ENCODE measurements at places on chromosomes 12 and 14.

- no peak for DNase-seq
Measured at GRCh38 chr12:79119796-79120195, 255.2 kb downstream of the SYT1 start.

DNA sequence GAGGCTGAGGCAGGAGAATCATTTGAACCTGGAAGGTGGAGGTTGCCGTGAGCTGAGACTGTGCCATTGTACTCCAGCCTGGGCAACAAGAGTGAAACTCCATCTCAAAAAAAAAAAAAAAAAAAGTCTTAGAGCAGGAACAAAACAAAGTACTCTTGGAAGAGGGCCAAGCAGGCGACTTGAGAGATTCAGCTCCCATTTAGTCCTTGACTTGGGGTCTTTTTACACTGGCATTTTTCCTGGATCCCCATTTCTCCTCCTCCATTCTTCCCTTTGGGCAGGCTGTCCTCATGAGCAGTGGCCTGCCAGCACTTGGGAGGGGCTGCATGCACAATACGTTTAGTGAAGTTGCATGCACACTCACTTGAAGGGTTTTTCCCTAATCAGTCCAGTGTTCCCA is 72.9 kb downstream of the C14orf132 start:
- DNase-seq, result no peak

GRCh38 chr14:91901449-91902226 is 34.3 kb upstream of the TC2N start:
- no peak for DNase-seq

DNA sequence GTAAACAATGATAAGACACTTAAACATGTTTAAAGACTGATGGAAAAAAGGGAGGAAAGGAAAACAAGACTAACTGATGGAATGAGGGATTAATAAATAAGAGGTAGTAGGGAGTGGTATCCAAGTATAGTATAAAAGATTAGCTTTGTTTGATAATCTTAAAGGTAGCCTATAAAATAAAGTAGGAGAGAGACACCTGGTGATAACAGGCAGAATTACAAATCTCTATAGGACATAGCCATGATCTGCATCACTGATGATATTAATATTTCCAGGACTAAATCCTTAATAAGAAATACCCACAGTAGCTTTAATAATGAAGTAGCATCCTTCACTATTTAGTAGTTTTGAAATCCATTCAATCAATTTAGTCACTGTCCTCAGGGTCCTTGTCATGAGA is 30.4 kb downstream of the DLGAP5 start:
- no peak for DNase-seq

DNA sequence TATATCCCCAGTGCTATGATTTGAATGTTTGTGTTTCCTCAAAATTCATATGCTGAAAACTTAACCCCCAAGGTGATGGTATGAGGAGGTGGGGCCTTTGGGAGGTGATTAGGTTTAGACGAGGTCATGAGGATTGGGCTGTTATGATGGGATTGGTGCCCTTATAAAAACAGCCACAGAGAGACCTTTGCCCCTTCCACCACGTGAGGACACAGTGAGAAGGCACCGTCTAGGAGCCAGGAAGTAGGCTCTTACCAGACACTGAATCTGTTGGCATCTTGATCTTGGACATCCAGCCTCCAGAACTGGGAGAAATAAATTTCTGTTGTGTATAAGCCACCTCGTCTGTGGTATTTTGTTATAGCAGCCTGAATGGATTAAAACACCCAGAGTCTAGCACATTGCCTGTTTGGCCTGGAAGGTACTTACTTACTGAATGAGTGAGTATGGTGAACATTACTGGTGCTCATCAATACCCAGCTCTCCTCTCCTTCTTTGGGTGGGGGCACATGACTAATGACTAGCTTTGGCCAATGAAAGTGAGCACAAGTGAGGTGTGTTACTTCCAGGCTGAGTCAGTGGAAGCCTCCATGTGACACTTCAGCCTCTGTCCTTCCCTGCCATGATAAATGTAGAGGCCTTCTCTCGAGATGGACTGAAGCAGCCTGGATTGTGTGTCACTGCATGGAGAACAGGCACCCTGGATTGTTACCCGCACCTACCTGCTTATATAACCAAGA is 72.4 kb upstream of the CHST11 start:
- no peak for DNase-seq

GRCh38 chr12:109521831-109522230 is 44.4 kb downstream of the UBE3B start:
- DNase-seq, result no peak

DNA sequence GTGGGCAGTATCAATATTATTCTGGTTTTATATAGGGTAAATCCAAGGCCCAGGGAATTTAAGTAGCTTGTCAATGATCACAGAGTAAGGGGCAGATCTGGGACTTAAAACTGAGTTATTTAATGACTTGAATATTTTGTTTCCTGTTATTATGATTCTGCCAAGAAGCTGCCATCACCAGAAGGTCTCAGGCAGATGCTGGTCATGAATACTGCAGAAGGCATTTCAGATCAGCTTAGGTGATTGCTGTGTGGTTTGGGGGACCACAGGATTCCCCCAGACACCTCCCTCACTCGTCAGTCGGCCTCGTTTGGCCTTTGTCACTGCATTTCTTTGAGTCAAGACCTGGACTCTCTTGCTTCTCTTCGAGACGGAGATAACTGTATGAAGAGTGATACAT is 47.7 kb upstream of the EVL start:
- DNase-seq, result no peak

DNA sequence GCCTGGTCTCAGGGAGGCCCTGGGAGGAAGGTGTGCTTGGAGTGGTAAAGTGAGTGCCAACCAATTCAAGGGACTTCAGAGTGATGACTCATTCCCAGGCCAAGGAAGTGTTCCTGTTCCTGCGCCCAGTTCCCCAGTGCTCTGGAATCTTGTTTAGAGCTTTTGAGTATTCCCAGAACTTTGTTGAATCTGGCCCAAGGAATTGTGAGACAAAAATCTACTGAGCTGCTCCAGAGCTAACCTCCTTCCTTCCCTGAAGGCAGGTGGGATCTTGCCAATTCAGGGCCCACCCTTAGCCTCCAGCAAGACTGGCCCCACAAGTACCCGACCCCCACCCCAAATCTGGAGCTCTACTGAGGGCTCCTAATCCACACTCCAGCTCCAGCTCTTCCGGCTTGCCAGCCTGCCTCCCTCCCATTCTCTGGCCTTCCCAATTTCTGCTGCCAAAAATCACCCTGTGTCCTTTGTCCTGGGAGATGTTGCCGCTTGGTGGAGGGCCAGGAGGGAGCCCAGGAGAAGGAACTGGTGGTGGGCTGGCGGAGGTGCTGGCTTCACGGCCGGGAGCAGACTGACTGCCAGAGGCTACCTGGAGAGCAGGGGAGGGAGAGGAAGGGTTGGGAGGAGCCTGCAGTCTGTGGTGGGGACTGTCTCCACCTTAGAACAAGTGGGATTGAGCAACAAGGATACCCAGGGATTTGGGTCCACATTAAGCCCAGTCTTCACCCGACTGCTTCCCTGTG is 2.0 kb upstream of the ATN1 start:
- DNase-seq, result no peak

DNA sequence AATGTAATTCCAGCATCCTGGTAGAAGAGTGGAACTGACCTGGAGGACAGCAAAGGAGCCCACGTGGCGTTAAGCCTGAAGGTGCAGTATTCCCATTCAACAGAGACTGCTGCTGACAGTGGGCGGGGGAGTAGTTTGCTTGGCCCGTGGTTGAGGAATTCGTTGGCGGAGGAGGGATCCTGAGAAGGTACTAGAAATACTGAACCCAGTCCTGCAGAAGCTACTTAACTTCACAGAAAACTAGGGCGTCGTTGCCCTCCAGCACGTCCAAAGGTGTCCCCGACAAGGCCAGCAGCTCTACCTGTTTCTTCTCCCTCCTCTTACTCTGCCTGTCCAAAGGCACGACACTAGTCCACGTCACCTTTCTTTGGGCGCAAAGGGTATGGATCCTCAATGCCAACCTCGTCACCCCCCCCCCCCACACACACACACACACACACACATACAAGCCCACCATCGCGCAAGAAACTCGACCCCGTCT is 303 bp downstream of the PUS7L start:
- DNase-seq, result no peak

DNA sequence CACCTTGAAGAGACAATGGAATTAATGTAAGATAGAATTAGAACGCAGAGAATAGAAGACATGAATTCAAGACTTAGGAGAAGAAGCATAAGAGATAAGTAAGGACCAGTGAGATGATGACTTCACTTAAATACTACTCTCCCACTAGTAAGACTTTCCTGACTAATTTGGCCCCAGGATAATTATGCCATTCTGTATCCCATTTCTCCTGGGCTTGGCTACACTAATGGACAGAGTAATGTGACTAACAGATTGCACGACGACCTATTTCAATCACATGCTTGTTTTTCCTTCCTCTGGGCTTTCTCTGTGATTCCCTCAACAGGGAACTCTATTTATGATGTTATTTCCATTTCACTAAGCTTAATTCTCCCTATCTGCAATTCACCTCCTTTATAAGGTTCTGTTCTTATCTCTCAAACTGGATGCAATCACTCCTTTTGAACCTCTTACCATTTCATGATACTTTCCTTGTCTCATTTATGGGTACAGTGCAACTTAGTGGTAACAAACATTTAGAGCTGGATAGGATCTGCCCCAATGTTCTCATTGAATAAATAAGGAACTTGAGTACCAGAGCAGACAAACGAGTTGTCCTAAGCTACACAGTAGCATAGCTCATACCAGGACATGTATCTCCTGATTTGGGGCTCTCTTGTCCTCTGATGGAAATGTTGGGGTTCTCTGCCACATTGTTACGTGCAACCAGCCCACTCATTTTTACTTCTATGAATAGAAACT is 102.7 kb downstream of the BTG1 start:
- no peak for DNase-seq

DNA sequence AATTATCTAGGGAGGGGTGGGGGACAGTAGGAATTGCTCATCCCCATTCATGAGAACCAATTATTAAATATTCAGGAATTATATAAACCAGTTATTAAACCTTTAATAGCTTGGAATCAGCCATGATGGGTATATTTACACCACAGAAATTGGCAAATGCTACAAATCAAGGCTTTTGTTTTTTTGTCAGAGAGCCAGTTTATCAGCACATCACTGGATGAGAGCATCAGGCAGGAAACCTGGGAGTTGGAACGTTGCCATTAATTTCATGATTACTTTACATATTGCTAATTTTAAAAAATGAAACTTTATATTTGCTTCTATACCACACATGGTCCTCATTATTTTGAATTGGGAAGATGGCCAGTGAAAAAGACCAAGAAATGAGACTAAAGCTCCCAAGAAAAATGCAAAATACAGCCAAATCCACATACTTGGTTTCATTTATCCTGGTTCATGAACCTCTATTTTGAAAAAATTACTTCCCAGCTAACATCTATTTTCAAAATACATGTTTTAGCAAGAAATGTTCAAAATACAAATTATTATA is 48.4 kb downstream of the ATL1 start:
- DNase-seq, result no peak

- no peak for DNase-seq
Measured at GRCh38 chr12:79444089-79444488, 246.7 kb downstream of the PAWR start.

DNA sequence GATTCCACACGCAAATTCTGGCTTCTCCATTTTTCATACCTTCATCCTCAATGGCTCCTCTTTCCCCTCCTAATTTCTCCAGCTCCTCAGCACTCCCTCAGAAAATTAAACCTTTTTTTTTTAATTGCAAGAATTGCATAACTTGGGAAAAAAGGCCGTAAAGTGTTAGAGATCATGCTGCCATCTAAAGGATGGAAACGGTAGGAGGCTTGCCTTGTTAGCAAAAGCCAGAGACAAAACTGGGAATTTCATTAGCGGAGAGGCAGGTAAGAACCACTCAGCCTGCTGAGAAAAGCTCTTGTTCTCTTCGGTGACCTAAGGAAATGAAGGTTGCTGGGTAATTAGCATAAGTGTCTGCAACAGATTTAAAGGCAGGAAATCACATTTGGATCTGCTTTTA is 204.3 kb downstream of the AEBP2 start:
- DNase-seq, result no peak

GRCh38 chr12:103273645-103274044 is 222.1 kb downstream of the C12orf42 start:
- no peak for DNase-seq

GRCh38 chr12:31801872-31802271 is 73.1 kb upstream of the AMN1 start:
- no peak for DNase-seq

DNA sequence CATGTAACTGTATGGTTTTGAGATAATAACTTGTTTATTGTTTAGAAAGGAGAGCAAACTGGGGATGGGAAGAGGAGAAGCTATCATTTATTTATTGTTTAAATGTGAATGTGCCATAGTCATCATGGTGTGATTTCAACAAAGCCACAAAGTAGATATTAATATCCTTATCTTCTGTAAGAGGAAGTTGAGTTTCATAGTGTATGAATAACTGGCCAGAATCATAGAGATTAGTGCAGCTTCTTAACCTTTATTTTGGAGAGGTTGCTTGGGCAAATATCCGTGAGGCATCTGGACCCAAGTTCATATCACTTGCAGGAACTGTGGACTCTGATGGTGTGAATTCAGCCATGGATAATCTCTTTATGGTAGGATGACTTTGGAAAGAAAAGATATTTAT is 26.8 kb upstream of the LYZ start:
- no peak for DNase-seq

- DNase-seq, result no peak
Measured at GRCh38 chr12:3055026-3055703, 22.0 kb upstream of the TSPAN9 start.
